ENCODE measurements at places on chromosomes 1 and 21.

DNA sequence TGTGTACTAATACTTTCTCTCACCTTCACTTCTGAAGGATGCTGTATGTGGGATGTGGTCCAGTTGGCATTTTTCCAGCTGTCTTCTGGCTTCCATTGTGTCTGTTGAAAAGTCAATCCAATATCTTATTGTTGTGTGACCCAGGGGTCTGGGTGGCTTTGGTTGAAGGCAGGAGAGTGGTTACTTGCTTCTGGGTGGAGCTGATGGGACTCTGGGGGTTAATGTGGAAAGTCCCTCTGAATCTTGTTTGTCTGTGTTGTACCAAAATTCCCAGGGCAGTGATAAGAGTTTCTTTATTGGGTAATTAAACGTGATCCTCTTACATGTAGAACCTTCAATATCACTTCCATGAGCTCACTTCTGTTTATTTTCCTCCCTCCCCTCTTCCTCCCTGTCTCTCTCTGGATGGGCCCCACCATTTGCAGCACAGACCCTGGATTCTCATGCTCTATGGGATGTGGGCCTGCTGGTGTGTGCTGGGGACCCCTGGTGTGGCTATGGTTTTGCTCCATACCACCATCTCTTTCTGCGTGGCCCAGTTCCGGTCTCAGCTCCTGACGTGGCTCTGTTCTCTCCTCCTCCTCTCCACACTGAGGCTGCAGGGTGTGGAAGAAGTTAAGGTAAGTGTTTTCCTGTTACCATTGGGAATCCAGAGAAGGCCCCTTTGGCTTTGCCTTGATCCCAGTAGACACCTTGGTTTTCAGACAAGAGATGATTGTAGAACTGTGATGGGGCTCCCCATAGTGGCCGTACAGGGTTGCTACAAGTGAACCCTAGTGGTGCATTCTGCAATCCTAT, 71.5 kb downstream of the HHAT start:
- DNase-seq: peak; percentile 6

DNA sequence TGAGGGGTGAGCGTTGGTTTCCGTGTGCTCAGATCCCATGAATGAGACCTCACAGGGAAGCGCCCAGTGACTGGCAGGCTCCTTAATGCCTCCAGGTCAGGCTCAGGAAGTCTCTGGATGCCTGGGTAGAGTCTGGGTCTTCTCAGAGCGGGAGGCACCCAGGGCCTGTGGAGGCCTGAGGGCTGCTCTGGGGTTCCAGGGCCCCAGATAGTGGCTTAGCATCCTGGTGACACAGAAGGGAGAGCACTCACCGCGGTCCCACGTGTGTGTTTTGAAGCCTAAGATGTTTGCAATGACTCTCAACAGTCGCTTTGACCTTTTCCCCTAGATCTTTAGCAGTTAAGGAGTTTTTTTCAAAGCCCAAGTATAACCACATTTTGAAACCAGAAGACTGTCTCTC, 25.0 kb downstream of the PRMT2 start:
- no peak for DNase-seq

- DNase-seq: no peak
Measured at GRCh38 chr21:45161038-45161945, 86.9 kb downstream of the ADARB1 start.

DNA sequence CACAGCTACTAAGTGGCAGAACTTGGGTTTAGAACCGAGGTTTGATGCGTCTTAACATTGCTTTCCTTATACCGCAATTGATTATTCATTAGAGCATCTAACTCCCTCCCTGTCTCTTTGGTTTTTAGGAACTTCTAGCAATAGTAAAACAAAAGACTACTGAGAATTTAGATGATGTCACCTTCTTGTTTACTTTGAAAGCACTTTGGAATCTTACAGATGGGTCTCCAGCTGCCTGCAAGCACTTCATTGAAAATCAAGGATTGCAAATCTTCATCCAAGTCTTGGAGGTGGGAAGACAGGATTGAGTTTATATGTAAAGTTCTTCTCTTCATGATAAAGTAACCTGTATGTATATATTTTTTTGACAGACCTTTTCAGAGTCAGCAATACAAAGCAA, 35.0 kb downstream of the ZYG11A start:
- no peak for DNase-seq

DNA sequence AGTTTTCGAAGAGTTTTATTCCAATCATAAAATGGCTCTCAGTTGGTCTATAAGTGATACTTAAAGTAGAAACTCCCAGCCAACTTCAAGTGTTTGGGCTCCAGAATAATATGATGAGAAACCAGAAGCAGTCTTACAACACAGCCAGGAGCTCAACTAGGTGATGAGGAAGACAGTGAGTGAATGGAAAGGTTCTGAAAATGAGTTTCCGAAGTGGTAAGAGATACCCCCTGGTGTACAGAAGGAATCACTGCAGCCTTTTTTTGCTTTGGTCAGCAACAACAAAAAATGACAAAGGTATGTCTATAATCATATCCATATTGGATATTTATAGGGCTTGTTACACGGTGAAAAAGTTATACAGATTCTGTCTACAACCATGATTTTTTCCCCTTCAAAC, 16.5 kb downstream of the KRTAP19-1 start:
- no peak for DNase-seq

- DNase-seq: no peak
Measured at GRCh38 chr21:37644636-37645035, 271.6 kb downstream of the KCNJ6 start.

DNA sequence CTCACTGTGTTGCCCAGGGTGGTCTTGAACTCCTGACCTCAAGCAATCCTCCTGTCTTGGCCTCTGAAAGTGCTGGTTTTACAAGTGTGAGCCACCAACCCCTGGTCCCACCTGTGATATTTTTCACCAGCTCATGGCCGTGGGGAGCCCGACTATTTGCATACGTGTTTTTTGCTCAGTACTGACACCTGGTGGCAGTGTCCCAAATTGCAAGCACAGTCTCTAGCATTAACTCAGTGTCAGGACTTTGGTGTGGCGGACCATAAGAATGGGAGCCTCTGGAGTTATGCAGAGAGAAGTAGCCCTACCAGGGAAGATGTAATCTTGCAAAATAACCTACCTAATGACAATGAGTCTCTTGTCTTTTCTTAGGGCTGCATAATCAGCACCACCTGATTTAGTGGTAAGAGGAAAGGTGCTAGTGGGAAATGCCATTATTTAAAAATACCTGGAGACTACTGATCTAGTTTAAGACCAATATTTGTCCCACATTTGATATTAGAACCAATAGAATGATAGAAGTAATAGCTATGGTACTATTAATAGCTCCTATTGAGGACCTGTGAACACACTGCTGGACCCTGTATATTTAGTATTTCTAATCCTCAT, 305.4 kb downstream of the DISC1 start:
- DNase-seq: no peak

- no peak for DNase-seq
Measured at GRCh38 chr1:181545395-181545794, 62.1 kb downstream of the CACNA1E start.

- DNase-seq: no peak
Measured at GRCh38 chr21:42299324-42300044, 15.7 kb downstream of the TFF3 start.

GRCh38 chr1:56798053-56798471, 21.1 kb downstream of the FYB2 start:
- no peak for DNase-seq

DNA sequence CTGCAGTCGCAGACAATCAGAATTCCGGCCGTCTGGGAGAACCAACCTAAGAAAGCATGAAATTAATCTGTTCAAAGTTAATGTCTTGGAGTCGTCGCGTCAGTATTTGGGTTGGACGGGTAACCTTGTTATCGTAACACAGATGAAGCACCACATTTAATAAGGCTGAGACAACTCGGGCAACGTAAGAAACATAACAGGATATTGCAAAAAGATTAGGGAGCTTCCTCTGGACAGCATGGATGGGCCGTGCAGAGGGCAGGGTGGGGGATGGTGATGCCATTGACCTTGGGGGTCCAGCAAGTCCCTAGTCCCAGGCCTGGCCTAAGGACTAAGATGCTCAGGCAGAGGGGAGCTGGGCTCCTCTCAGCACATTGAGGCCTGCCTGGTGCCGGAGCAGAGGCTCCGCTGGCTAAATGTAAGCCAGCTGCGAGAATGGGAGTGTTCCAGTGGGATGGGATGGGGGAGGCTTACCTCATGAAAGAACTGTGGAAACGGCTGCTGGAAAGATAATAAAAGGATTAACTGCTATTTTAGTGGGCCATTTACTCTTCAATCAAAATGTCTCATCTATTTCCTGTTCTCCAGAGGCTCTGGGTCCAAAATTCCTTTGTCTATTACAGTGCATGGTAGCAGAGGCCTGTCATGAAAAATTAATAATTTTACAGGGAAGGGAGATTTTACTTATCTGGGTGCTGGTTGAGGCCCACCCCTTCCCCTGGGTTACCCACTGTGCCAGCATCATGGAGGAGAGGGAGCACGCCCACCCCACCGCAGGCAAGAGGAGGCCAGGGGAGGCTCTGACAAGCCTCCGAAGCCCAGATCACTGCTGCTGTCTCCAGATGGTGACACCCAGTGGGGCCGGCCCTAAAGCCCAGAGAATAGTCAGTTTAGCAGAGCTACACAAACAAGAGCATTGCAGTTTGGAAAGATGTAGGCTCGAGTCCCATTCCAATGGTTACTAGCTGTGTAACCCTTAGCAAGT, 131.6 kb downstream of the DMRTB1 start:
- no peak for DNase-seq

DNA sequence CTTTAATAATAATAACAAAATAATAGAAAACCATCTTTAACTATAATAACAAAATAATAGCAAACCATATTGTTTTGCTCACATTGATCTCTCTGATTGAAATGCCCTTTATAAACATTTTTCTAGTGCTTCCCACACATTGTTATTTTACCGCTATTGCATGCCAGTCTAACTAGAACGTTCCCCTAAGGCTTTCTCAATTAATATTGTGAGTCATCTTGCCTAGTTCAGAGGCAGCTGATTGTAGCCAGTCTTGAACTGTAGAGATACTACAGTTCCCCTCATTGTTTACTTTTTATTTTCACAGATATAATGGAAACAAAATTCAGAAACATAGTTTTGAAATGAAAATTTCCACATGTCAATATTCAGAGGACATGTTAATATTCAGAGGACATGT, 192.3 kb upstream of the ADGRL4 start:
- DNase-seq: no peak

DNA sequence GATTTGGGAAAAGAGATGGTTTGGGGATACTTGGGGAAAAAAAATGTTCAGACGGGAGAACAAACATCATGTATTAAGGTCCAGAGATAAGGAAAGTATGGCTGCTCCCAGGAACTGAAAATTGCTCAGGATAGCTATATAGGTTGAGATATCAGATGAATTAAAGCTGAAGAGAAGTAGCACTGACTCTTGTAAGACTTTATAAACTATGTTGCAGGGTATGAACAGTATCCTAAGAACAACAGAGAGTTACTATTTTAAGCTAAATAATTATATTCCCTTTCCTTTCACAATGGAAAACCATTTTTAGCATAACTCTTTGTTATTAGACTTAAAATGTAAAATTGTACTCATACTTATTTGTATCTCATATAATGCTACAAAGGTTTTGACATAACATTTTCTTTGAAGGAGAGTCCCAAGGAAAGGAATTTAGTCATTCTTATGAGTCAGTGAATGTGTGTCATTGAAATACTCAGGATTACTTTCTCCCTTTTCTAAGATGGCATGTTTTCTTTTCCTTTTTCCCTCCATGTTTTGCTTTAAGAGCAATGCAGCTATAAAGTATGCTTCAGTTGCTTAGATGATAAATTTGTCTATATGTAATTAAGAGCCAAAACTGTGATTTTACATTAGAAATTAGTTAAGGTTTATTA, 139.4 kb upstream of the KIAA1614 start:
- DNase-seq: no peak

DNA sequence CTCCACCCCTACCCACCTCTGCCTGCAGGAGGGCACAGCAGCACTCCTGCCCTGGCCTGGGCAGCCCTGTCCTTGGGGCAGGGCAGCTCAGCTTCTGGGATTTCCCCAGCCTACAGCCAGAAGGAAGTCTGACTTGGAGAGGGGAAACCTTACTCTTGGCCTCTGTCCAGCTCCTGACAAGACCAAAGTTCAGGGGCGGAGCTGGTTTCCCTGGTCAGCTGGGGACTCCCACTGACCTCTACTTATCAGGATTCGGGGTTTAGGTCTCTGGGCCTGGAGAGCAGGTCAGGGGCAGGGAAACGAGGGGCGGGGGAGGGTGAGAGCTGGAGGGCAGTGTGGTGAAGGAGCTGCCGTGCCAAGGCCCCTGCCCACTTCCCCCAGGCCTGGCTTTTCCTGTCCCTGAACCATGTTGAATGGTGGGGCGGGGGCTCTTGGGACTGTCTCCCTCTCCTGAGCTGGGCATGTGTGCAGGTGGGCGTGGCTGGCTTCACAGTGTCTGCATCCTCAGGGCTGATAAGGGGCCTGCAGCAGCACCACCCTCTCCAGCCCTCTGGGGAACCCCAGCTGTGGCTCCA, 16.8 kb upstream of the ETV3 start:
- no peak for DNase-seq

- no peak for DNase-seq
Measured at GRCh38 chr1:23625459-23625858, 66.1 kb upstream of the RPL11 start.

- DNase-seq: no peak
Measured at GRCh38 chr1:216462066-216462775, 39.0 kb upstream of the USH2A start.

DNA sequence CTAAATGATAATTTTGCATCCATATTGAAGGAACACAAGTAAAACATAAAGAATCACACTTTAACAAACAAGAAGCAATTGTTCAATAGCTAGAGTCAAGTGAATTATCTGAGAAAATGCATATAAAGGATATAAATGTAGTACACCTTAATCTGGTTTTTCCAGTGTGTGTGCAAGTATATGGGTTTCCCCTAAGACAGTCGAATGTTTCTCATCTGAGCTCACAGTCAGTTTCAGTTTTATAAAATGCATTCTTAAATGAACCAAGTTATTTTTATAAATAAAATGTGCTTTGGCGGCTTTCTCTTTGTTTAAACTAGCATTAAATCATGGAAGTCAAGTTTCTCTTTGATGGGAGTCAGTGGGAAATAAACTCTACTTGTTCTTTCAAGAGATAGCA, 125.9 kb downstream of the PTPRC start:
- no peak for DNase-seq

- no peak for DNase-seq
Measured at GRCh38 chr1:41461790-41462679, 22.4 kb downstream of the EDN2 start.

DNA sequence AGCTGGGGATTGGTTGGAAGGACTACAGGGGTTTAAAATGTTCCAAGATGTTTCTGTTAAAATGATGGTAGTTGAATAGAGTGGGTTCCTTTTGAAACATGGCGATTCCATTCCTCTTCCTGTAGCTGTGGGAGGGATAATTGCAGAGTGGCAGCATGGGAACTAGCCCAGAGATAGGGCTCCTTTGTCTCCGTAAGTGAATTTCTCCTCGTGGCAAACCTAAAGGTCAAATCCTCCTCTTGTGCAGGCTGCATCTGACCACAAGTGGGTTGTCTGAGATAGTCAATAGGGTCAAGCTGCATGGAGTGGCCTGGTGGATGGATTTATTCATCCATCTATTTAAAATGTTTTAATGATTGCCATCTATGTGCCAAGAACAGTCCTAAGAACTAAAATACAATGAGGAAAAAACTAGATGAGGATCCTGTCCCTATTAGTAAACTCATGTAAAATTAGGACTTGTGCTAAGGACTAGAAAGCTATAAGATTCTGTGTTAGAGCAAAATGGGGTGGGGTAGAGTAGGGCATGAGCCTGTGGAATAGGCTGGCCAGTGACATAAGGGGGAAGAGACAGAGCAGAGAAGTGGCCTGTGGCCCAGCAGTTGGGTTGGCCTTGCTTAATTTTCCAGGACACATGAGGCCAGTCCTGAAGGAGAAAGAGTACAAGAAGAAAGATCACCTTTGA, 89.1 kb upstream of the IVNS1ABP start:
- no peak for DNase-seq
